ENCODE measurements at places on chromosomes 7 and 10.

GRCh38 chr10:50634479-50634878 lies 10.7 kb upstream of the SGMS1 start:
- no peak for DNase-seq

- DNase-seq: no peak
Measured at GRCh38 chr10:7306147-7306546, 104.7 kb downstream of the SFMBT2 start.

DNA sequence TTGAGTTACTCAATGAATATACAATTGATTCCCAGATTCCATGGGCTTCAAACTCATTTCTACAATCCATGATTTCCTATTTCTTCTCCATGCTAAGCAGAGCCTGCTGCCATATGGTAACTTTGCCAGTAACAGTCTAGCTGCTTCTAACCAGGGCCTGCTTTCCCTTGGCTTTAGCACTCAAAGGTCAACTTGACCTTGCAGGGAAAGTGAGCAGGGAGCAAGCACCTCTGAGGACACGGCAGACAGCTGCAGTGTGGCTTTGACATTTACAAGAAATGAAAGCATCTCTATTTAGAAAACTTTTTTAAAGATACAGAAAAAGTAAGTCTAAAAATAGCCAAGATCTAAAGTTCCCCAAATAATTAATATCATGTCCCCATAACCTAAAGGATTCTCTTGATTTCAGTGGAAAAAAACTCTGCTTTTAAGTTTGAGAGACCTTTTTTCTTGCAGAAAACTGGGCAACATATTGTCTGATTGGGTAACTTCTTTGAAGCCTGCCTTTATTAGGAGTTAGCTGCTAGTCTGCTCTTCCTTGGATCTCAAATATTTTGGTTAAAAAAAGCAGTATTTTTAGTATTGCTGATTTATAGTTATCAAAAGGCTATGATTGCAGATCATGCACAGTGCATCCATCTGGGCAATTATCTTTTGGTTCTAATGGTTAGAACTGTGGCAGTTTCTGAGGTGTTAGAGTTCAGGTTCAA lies 257.9 kb downstream of the AHR start:
- DNase-seq: no peak

DNA sequence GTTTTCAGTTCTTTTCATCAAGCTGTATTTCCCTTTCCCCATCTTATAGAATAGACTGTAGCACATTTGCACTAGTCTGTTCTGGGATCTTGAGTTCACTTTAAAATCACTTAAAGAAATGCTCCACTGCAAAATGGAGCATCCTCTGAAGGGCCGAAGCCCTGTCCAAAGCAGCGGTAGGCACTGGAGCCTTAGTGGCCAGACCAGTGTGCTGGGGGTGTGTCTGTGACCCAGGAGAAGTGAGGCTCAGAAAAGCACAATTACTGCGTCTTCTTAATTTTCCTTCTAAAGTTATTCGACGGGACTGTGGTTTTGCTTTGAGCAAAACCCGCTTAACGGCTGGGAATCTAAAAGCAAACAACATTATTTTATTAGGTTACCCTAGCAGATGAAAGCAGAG lies 205.7 kb downstream of the SLC25A13 start:
- DNase-seq: no peak

- DNase-seq: no peak
Measured at GRCh38 chr10:111348076-111348475, 271.2 kb downstream of the ADRA2A start.

GRCh38 chr7:30135301-30136116 lies 723 bp downstream of the MTURN start:
- DNase-seq: peak; percentile 76

DNA sequence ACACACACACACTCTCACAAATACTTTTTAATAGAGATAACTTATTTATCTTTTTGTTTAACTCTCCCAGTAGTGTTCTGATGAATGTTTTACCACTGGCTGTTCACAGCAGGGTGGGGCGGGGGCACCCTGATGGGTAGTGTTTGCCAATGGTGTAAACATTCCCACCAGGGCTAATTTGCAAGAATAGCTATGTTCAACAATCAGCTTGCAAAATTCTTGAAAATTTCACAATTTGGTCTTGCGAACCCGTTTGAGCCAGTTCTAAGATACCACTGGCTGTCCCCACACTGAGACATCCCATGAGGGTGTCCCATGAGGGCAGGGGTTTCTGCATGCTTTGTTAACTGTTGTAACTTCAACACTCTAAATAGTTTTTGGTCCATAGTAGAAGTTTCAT lies 348.5 kb downstream of the CXCL12 start:
- no peak for DNase-seq
